ENCODE measurements at places on chromosomes 11 and 22.

- DNase-seq: no peak
Measured at GRCh38 chr22:23622634-23623033, 9.5 kb downstream of the DRICH1 start.

- no peak for DNase-seq
Measured at GRCh38 chr22:19824212-19824925, 30.3 kb downstream of the GNB1L start.

DNA sequence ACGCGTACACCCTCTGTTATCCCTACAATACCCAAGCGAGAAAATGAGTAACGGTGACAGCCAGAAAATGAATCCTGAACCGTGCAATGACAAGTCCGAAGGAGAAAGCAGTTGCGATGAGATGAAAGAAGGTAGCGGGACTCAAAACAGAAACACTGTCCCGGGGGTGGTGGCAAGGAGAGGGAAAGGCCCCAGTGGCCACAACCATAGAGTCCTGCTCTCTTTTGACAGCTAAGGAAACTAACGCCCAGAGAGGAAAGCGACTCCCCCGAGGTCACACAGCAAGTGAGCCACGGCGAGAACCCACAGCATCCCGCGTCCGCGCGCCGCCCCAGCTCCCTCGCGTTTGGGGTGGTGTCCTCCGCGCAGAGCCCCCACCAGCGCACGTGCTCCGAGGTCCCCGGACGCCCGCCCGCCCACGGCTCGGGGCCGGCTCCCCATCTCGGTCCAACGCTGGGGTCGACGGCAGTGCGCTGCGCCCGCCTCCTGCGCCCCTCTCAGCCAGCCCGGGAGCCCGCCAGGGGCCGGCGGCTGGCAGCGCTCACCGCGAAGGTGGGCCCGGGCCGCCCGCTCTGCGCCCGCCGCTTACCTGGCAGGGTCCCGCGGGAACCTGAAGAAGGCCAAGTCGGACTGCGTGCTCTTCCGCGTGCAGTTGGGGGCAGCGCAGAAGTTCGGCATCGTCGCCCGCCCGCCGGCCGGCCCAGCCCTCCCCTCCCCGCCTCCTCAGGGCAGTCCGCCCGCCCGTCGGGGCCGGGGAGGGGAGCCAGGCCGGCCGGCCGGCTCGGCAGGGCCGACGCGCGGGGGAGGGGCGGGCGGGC, 564 bp downstream of the THAP12 start:
- DNase-seq: peak; percentile 24

DNA sequence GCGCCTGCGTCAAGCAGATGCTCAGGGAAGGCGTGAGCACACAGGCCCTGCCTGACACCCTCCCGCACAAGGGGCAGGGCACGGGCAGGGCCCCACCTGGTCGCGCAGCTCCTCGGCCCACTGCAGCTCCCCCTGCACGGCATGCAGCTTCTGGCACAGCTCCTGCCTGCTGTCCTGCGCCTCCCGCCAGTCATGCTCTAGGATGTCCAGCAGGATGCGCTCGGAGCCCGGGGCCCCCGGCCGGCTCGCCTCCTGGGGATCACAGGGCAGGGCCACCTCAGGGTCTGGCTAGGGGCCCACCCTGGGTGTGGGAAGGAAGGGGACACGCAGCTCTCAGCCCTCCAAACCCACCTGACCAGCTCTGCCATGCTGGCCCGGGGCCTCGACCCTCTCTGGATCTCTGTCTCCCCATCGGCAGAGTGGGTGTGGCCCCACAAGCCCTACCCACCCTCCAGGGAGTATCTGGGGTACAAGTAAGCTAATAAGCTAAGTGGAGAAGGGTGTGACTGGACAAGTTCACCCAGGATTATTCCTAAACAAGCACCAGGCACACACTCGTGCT, 10.7 kb downstream of the CARD10 start:
- no peak for DNase-seq

DNA sequence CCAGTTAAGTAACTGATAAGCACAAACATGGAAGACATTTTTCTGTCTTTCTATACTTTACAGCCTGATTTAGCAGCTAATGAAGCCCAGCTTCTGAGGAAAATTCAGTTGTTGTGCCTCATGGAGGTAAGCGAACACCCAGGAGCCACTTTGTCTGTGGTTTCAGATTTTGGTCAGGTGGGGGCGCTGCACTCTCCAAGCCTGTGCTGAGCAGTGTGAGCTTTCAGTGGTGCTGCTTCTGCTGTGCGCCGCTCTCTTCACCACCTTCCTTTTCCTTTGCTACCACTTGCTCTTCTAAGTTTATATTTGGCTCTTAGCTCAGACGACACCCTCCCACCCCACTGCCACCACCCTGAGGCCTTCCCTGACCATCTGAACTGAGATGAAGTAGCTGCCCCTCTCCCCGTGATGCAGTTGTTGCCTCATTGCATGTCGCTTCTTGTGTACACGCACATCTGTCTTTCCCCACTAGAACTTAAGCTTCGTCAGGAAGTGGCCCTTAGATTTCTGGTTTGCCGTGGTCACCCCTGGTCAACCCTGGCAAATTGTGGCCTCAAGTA, 14.0 kb downstream of the PSMD13 start:
- peak; percentile 77 for DNase-seq

GRCh38 chr11:94525546-94526324, 13.5 kb downstream of the C11orf97 start:
- DNase-seq: peak; percentile 18

DNA sequence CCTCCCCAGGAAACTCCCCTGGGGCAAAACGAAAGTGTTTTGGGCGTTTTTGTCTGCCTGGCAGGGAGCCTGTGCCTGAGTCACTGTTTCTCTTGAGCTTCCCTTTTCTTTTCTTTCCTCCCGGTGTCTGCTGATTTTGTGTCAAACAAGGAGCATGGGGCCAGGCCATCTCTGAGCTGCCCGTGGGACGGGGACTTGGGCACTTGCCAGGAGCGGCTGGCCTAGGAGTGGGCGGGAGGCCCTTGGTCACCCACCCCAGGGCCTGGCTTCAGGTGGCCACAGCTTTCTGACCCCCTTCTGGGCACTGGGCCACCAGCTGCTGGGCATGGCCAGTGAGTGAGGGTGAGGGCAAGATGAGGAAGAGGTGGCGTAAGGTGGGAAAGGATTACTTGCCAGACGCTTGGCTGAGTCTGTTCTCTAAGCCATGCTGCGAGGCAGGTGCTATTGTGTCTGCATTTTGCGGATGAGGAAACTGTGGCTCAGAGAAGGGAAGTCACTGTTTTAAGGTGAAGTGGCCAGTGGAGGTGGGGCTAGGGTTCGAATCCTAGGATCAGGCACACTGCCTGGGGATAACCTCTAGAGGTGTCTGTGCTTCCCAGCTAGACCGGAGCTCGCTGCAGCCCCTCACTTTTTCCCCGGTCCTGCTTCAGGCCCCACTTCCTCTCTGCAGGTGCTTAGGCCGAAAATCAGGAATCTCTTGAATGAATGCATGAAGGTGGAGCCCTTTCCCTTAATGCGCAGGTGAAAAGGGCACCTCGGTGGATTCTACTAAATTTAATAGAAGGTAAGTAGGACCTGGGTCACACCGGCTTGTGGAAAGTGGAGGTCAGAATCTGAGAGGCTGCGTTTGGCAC, 7.8 kb upstream of the NFAM1 start:
- DNase-seq: no peak

GRCh38 chr11:91489989-91490388, 734.6 kb upstream of the FAT3 start:
- DNase-seq: no peak

- DNase-seq: peak; percentile 97
Measured at GRCh38 chr11:23138761-23139160, 278.5 kb upstream of the CCDC179 start.

DNA sequence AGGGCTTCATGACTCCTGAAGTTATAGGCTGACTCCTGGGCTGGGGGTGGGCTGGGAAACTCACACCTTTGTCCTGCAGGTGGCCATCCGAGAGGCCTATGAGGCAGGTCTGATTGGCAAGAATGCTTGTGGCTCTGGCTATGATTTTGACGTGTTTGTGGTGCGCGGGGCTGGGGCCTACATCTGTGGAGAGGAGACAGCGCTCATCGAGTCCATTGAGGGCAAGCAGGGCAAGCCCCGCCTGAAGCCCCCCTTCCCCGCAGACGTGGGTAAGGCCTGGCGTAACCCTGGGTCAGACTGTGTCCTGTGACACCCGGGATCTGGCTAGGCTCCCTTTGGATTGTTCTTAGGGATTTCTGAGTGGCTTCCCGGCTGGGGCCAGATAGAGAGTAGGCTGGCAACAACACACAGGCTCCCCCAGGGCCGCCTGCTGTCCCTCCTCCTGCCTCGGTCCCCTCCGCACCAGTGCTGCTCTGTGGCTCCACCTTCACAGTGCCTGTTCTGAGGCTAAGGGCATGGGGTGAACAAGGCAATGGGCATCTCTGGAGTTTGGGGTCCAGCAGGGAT, 3.6 kb downstream of the NDUFV1 start:
- DNase-seq: no peak

- DNase-seq: peak; percentile 33
Measured at GRCh38 chr11:6258571-6259081, 1.0 kb upstream of the CCKBR start.

DNA sequence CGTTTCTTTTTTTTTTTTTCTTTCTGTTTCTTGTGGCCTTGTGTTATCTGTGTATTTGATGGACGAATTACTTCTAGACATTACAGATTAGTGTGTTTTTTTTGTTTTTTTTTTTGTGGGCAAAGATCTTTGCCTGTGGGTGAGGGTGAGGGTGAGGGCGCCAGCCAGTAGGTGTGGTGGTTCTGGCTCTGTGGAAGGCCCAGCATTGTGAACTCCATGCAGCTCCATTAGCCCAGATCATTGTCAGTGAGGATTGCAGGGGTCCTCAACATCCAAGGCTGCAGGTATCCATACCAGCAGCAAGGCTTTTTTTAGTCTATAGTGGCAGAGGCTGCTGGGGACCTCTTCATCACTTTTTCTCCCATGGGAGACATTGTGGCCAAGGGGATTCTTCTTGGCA, 13.7 kb downstream of the BIRC2 start:
- no peak for DNase-seq

GRCh38 chr22:44623771-44624510, 78.1 kb upstream of the PRR5 start:
- peak; percentile 48 for DNase-seq

- DNase-seq: peak; percentile 57
Measured at GRCh38 chr11:102390667-102391465, 43.9 kb downstream of the BIRC2 start.

DNA sequence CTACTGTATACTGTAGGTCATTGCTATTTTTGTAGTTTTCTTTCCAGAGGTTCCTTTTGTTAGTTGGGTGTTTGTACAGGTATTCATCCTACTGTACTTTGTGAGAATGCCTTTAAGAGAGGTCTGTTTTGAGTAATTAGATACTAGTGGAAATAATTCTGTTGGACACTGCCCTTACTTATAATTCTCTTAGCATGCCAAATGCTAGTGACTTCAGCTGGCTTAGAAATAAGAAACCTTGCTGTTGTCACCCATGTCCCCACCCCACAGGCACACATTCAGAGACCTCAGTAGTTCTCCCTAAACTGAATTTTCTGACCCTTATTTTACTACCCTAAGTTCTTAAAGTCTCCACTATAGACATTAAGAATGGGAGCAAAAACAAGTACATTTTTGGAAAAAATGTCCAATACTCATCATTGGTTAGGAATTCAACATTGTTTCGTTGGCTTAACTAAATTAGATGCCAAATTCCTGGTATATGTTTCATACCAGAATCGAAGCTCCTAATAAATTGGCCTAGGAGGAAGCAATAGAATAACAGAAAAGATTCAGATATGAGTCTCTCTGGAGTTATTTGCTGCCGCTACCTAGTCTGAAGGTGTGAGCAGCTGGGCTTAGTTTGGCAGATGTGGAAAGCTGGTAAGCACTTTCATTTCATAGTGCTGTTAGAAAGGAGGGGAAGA, 28.4 kb downstream of the ZNF143 start:
- no peak for DNase-seq

GRCh38 chr11:78938036-78938435, 363.4 kb upstream of the NARS2 start:
- DNase-seq: no peak

- DNase-seq: no peak
Measured at GRCh38 chr22:40453671-40454070, 83.3 kb downstream of the SGSM3 start.

DNA sequence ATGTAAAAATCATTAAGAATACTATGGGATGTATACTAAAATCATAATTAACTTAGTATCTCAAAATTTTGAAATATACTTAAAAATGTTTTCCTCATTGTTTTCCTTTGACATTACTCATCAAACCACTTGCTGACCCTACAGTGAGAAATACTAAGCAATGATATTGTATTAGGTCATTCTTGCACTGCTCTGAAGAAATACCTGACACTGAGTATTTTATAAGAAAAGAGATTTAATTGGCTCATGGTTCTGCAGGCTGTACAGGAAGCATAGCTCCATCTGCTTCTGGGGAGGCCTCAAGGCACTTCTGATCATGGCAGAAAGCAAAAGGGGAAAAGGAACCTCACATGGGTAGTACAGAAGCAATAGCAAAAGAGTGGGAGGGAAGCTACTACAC, 950.9 kb upstream of the CHORDC1 start:
- DNase-seq: no peak

DNA sequence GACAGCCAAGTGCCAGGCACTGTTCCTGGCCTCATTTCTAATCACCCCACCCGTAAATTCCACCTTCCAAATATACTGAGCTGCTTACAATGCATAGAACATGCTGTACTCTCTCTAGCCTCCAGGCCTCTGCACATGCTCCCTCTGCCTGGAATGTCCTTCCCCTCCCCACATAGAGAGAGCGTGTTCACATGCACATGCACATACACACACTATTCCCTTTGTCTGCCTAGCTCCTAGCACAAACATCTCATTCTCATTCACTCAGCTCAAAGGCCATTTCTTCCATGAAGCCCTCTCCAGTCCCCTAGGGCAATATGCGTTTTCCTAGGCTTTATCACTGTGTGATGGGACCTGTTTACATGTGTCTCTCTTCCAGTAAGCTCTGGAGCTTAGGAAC, 144.6 kb downstream of the WT1 start:
- no peak for DNase-seq

DNA sequence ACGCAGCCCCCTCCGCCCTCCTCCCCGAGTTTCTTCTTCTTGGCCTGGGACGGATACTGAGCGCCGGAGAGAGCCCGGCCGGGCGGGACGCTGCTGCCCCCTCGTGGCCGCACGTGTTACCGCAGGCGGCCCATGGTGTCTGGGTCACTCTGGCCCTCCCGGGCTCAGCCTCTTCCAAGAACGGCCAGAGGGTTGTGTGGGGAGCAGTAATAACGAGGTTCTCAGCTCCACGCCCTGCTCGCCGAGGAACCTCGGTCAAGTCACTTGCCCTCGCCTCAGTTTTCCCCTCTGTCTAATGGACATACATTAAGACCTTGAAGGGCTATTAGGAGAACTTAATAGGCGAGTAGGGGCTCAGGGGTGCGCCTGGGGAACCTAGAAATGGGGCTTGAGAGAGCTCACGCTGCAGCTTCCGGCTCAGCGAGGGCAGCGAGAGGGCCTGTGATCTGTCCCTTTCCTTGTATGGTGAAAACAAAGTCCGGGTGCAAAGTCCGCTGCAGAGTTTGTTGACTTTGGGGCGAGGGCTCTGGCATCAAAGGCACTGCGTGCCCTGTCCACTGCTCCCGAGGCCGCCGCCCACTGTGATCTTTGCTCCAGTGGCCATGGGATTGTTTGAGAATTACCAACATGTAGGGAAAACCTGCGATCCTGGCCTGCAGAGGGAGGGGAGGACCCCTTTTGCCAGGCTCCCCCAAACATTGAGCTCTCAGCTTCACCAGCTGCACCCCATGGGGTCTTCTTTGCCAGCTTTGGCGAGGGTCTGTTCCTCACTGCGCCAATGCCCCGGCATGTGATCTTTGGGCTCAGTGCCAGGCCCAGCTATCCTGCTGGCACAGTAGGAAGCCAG, 14.4 kb upstream of the LRP5 start:
- peak; percentile 61 for DNase-seq

- DNase-seq: no peak
Measured at GRCh38 chr11:11071486-11071885, 213.6 kb upstream of the ZBED5 start.
